ENCODE measurements at places on chromosomes 3 and 15.
A peak's percentile ranks its signal among the peaks of the same experiment; 100 is the strongest.

DNA sequence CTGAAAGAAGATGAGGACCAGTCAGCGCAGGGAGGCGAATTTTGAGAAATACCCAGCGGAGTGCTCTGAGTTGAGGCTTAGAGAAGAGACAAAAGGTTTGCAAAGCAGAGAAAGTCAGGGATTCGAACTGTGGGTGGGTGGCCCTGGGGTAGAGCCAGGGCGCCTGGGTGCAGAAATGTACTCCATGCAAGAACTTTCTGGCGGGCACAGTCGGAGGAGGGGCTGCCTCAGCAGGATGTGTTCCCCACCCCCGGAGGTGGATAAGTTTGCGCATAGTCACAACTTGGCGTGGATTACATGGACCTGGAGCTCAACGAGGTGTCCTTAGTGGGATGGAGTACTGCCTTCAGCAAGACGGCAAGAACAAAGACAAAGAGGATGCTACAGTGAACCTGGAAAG, 117.3 kb upstream of the ALDH1A3 start:
- no peak for DNase-seq

DNA sequence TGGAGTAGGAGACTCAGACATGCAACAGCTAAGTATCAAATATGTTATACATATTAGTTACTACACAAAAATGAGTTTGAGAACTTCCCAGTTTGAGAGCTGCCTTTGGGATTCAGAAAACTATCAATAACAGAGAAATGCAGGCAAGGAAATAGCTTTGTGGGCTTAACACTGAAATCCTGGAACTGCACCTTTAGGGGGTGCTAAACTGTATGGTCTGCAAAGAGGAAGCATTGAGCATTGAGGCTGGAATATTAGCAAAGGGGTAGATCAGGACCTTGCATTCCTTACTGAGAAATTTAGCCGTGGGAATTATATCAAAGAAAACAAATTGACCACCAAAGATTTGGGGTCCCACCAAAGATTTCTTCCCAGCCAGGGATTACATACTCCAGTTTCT, 580.0 kb downstream of the ZNF385D start:
- no peak for DNase-seq

- no peak for DNase-seq
These were observed 1.3 kb downstream of the SMC4 start for GRCh38 chr3:160400702-160401150.

- DNase-seq = peak; percentile 51
These were observed 18.0 kb downstream of the ZNF148 start for GRCh38 chr3:125357032-125357658.

DNA sequence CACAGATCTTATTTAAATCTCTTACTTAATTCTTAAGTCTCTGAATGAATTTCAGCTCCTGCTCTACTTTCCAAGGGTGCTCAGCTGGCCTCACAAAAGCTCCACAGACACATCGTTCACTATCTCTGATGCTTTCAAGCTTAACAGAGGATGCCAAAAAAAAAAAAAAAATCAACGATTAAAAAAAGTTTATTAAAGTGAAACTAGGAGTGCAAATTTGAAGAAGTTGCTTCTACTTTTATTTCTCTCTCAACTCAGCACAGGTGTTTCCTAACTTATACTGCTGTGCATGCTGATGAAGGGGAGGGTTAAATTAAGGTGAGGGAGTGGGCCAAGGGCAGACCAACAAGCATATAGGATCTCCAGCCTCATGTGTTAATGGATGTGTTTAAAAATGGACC, 157.2 kb downstream of the TIGIT start:
- no peak for DNase-seq

- DNase-seq = no peak
These were observed 94.4 kb downstream of the ULK4 start for GRCh38 chr3:41867533-41867932.

- DNase-seq = no peak
These were observed 144.6 kb downstream of the ALDH1A2 start for GRCh38 chr15:57920911-57921310.

Data from astrocyte of the spinal cord (primary cell).